ENCODE measurements at places on chromosomes 1 and 21.

- no peak for DNase-seq
- no peaks in the 10 kb centered on the region for H3K27me3 ChIP-seq
- peaks cover 17% of the 10 kb centered on the region for H3K4me1 ChIP-seq
- H3K4me3 ChIP-seq: no peak overlapping the region
Measured at GRCh38 chr1:46612937-46613660, 3.5 kb downstream of the MOB3C start.

DNA sequence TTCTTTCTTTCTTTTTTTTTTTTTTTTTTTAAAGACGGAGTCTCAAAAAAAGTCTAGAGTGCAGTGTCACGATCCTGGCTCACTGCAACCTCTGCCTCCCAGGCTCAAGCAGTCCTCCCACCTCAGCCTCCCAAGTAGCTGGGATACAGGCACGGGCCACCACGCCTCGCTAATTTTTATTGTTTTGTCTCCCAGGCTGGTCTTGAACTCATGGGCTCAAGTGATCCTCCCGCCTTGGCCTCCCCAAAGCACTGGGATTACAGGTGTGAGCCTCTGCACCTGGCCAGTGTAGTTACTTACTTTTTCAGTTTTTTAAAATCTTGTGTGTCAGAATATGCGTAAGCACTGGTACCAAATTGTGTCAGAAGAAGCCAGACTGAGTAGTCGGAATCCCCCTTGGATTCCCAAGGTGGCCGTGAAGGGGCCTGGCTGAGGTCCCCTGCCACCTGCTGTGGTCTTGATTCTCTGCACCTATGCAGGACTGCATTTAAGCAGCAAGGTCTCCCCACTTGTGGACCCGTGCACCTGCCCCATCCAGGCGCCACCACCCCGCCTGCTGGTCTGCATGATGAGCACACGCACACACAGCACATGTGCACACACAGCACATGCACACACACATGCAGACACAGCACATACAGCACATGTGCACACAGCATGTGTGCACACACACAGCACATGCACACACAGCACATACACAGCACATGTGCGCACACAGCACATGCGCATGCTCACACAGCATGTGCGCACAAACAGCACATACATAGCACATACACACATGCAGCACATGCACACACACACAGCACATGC lies 47.5 kb downstream of the PCNT start:
- H3K4me1 ChIP-seq: peaks cover 22% of the 10 kb centered on the region
- no peak overlapping the region for H3K27ac ChIP-seq
- no peak overlapping the region for H3K4me3 ChIP-seq
- peaks cover 7% of the 10 kb centered on the region for H3K36me3 ChIP-seq
- no peak for DNase-seq

DNA sequence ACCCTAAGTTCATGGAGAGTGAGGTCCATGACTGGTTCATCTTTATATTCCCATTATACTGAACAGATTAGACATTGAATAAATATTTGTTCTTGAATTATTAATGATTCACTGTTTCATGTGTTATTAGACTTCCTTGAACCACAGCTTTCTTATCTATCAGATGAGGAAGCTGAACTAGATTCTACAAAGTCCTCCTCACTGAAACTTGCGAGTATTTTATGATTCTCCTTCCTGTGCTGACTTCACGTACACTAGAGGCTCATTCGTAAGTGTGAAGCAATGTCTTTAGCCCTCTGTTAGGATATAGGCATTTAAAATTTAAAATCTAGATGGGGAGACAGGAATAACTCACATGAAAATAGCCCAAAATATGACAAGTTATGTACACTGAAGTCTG lies 95.6 kb upstream of the IRF2BP2 start:
- H3K27ac ChIP-seq: no peak overlapping the region
- no peak overlapping the region for H3K4me3 ChIP-seq
- H3K27me3 ChIP-seq: no peaks in the 10 kb centered on the region
- H3K4me1 ChIP-seq: no peaks in the 10 kb centered on the region
- no peaks in the 10 kb centered on the region for H3K36me3 ChIP-seq
- no peak for DNase-seq

GRCh38 chr1:208644401-208645160 lies 400.4 kb upstream of the PLXNA2 start:
- no peaks in the 10 kb centered on the region for H3K4me1 ChIP-seq
- no peak overlapping the region for H3K27ac ChIP-seq
- H3K27me3 ChIP-seq: no peaks in the 10 kb centered on the region
- DNase-seq: no peak

DNA sequence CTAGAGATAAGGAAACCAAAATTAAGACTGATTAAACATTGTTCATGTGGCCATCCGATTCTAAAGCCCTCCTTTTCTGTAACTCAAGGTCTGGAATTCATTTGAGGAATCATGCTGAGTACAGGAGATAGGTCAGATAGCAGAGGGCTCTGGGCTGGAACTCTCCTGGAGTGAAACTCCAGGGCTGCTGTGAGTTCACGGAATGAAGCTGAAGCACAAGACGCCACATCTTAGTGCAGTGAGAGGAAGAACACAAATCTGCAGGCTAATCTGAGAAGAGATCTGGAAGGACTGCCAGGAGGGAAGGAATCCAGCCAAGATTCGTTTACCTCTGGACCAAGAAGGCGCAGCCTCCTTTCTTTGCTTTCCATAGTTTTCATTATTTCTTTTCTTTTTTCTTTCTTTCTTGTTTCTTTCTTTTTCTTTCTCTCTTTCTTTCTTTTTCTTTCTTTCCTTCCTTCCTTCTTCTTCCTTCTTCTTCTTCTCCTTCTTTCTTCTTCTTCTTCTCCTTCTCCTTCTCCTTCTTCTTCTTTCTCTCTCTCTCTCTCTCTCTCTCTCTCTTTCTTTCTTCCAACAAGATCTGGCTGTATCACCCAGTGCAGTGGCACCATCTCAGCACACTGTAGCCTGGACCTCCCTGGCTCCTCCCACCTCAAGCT lies 74.8 kb upstream of the ATP1B1 start:
- DNase-seq: no peak
- H3K4me1 ChIP-seq: no peaks in the 10 kb centered on the region
- H3K36me3 ChIP-seq: no peaks in the 10 kb centered on the region
- no peak overlapping the region for H3K27ac ChIP-seq

DNA sequence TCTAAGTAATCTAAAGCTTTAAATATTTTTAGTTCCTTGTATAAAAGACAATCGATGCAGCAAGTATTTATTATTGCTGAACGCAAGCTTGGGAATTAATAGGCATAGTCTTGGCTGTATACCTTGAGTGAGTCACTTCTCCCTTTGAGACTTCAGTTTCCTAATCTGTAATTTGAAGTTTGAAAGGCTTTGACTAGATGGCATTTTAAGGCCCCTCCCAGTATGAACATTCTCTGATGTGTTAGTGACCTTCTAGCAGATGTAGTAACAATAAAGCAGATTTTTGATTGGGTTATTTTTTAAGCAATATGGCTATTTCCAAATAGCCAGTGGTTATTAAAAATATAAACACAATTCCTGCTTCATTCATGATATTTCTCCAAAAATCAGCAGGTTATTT lies 58.2 kb downstream of the DUSP10 start:
- no peaks in the 10 kb centered on the region for H3K4me1 ChIP-seq
- DNase-seq: no peak
- H3K36me3 ChIP-seq: no peaks in the 10 kb centered on the region
- H3K4me3 ChIP-seq: no peak overlapping the region

- no peaks in the 10 kb centered on the region for H3K36me3 ChIP-seq
- no peak for DNase-seq
- no peaks in the 10 kb centered on the region for H3K27me3 ChIP-seq
- no peak overlapping the region for H3K4me3 ChIP-seq
- peaks cover 16% of the 10 kb centered on the region for H3K4me1 ChIP-seq
Measured at GRCh38 chr1:117089996-117090395, 29.9 kb downstream of the TTF2 start.

DNA sequence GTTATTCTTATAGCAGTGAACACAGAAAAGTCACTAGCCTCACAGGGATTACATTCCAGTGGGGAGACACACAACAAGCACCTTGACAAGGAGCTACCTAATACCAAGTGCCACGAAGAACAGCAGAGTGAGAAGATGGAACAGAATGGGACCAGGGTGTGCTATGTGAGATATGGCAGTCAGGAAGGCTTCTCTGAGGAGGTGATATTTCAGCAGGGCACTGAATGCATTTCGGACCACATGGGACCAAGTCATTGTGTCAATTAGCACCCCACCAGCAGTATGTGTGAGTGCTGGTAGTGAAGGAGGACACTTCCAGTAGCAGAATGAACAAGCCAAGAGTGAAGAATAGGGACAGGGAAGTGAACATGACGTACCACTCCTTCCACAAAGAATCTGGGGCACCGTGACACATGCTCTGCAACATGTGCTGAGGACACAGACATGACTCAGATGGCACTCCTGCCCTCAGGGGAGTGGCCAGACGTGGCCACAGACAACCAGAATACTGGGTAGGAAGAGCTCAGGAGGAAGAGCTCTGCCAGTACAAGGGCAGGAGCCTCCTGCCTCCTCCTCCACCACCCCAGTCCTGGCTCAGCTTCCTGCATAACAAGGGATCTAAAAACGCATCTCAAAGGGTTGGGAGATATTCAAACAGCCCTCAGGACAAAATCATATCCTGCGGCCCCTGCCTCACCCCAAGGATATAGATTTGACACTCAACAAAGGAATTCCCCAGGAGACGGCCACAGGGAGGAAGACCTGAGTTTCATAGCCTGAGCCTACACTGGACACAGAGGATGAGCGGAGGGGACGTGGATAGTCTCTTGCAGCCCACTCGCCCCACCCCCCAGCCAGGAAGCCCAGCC lies 102.5 kb downstream of the TRABD2B start:
- H3K4me3 ChIP-seq: no peak overlapping the region
- H3K36me3 ChIP-seq: no peaks in the 10 kb centered on the region
- H3K4me1 ChIP-seq: no peaks in the 10 kb centered on the region
- no peaks in the 10 kb centered on the region for H3K27me3 ChIP-seq

GRCh38 chr1:117660271-117660965 lies 54.6 kb downstream of the TENT5C start:
- H3K36me3 ChIP-seq: no peaks in the 10 kb centered on the region
- no peak for DNase-seq

DNA sequence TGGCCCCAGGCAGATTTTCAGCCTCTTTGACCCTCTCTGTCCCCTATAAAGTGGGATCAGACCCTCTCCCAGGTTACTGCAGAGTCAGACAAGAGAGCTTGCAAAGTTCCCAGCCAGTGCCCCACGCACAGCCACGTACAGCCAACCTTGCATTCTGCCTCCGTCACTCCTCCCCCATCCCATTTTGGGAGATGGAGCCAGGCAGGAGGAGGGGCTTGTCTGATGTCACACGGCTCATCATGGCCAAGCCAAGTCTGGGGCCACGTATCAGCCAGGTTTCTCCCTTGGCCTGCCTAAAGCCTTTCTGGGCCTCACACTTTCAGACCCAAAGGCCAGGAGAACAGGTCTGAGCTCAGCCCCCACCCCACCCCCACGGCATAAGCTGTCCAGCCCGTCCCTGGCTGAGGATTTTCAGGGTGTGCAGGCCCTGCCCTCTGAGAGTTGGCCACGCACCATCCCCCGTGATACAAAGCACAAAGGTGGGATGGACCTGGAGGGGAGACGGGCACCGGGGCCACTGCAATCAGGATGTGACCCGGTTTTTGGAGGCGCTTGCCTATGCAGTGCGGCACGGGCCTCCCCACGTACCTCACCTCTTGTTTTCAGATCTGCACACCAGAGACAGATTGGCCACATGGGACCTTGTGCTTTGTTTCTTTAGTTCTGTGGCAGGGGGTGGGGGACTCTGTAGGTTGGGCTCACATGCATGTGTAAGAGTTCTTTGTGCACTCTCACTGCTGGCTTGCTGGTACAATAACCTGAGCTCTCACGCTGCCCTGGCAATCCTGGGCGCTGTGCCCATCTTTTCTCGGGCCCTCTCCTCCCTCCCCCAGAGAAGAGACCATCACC lies 47.6 kb downstream of the TRIM11 start:
- no peak overlapping the region for H3K27ac ChIP-seq
- H3K27me3 ChIP-seq: no peaks in the 10 kb centered on the region
- no peak for DNase-seq
- H3K4me3 ChIP-seq: no peak overlapping the region

DNA sequence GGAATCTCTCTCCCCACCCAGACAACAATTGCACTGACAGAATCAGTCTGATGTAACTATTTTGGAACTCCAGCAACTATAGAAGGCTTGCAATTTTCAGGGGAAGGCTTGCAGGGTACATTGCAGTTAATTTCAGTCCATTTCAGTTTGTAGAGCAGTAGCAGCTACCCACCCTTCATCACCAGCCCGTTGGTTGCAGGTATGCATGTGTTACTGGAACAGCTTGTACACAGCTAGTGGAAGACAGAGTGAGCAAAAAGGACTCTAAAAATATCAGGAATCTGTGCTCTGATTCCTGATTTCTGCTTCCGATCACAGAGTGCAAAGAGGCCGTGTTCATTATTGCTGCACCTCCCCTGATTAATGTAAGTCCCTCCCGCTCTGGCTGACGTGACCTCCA lies 449.0 kb downstream of the NPHP4 start:
- no peak overlapping the region for H3K27ac ChIP-seq
- H3K27me3 ChIP-seq: peaks cover 73% of the 10 kb centered on the region
- no peak for DNase-seq
- no peaks in the 10 kb centered on the region for H3K36me3 ChIP-seq
- no peaks in the 10 kb centered on the region for H3K4me1 ChIP-seq

DNA sequence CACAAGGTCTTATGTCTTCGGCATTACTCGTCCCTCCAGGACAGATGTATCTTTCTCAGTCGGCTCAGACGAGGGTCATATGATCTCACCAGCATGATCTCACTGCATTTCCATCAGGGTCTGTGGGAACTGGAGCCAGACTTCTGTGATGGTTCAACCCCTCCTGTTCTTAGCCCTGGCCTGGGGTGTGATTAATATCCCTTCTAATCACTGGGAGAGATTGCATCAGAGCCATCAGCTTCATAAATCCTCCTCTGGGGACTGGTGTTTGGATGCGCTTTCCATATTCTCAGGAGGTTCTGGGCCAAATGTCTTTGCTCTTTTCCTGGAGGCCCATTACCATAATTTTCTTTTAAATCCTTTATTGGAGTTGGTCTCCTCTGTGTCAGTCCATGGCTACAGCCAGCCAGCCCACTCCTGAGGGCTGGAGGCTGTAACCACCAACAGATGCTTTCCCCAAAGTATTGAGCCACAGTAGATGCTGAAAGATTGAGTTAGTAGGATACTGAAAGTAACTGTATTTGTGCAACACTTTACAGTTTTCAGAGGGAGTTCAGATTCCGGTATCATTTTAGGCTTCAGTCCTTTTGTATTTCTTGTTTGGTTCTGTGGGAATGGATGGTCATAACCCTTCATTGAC lies 20.0 kb downstream of the CACNA1E start:
- no peak overlapping the region for H3K27ac ChIP-seq
- no peaks in the 10 kb centered on the region for H3K27me3 ChIP-seq
- peaks cover 24% of the 10 kb centered on the region for H3K4me1 ChIP-seq

DNA sequence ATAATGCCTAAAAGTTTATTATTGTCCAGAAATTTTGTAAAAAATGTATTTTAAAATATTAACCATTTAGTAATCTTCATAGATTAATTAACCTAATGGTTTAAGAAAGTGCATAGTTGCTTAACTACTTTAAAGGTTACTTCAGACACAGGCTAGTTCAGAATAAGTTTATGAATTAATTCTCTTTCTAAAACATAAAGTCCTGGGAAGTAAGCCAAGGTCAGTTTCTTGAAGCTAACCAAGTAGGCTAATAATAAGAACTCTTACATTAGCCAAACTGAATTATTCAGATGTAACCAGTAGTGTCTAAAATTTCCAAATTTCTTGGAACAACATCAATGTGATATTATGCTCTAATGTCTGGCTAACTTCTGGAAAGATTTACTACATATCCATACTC lies 790.4 kb downstream of the NCAM2 start:
- H3K36me3 ChIP-seq: no peaks in the 10 kb centered on the region
- no peak overlapping the region for H3K4me3 ChIP-seq
- no peaks in the 10 kb centered on the region for H3K4me1 ChIP-seq
- no peaks in the 10 kb centered on the region for H3K27me3 ChIP-seq
- H3K27ac ChIP-seq: no peak overlapping the region

Data from MM.1S (cell line).